ENCODE measurements at places on chromosomes 3 and 15. TPM values are rescaled to one million over a fixed set of nuclear protein-coding genes. Genes with fewer than 3 reads are reported as not detected.
A peak's percentile ranks its signal among the peaks of the same experiment; 100 is the strongest.

RTP1 gene
- not detected for total RNA-seq

PRRT3 gene
- 6.1 TPM for total RNA-seq

NUP210 gene
- total RNA-seq = 161 TPM

TUSC7 gene
- total RNA-seq = not detected

SST gene
- not detected for total RNA-seq

SLC12A1 gene
- total RNA-seq = not detected

EXD1 gene
- total RNA-seq = not detected

GRCh38 chr15:68802373-68802772 lies 18.3 kb downstream of the ANP32A start:
- H3K27me3 ChIP-seq = no peaks in the 10 kb centered on the region
- no peak for DNase-seq
- H3K4me1 ChIP-seq = peaks cover 57% of the 10 kb centered on the region
- H3K27ac ChIP-seq = no peak overlapping the region

DNA sequence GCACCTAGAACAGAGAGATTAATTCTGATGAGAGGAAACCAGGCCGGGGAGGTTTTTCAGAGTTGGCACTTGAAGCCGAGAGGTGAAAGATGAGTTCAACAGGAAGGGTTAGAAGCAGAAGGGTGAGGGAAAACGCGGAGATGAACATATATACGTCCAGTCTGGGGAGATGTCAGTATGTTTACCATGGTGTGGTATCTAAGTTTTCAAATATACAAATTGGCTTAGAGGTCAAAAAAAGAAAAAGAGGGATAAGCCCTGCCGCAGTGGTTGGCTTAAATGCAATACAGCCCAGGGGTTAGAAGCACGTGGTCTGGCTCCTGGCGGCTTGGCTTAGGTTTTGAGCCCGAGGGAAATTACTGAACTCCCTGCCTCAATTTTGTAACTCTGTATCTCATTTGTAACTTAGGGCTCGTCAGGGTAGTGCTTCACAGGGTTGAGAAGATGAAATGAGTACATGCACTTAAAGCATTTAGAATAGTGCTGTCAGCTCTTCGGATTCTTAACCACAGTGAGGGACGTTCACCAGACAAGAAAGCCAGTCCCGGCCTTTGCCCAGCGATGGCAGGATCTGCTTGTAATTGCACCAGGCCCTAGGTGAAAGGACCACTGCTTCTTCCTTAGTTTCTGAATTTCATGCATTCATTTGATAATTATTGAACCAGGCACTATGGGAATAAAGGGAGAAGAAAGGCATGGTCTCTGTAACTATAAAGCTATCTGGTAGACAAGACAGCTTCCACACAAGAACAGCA lies 6.4 kb downstream of the HES1 start:
- H3K36me3 ChIP-seq = peaks cover 21% of the 10 kb centered on the region
- peaks cover 39% of the 10 kb centered on the region for H3K4me1 ChIP-seq
- peak overlapping the region; percentile 71 for H3K27ac ChIP-seq
- H3K27me3 ChIP-seq = peaks cover 53% of the 10 kb centered on the region
- peak overlapping the region; percentile 69 for H3K4me3 ChIP-seq

- peaks cover 19% of the 10 kb centered on the region for H3K4me1 ChIP-seq
- H3K36me3 ChIP-seq = no peaks in the 10 kb centered on the region
- no peak overlapping the region for H3K27ac ChIP-seq
- no peak for DNase-seq
- H3K4me3 ChIP-seq = no peak overlapping the region
Measured at GRCh38 chr3:150699068-150699639, 4.6 kb downstream of the ERICH6 start.

GRCh38 chr3:123804676-123805075 lies 79.5 kb downstream of the MYLK start:
- DNase-seq = no peak
- no peak overlapping the region for H3K27ac ChIP-seq
- H3K4me1 ChIP-seq = no peaks in the 10 kb centered on the region
- no peaks in the 10 kb centered on the region for H3K36me3 ChIP-seq
- peaks cover 4% of the 10 kb centered on the region for H3K27me3 ChIP-seq

DNA sequence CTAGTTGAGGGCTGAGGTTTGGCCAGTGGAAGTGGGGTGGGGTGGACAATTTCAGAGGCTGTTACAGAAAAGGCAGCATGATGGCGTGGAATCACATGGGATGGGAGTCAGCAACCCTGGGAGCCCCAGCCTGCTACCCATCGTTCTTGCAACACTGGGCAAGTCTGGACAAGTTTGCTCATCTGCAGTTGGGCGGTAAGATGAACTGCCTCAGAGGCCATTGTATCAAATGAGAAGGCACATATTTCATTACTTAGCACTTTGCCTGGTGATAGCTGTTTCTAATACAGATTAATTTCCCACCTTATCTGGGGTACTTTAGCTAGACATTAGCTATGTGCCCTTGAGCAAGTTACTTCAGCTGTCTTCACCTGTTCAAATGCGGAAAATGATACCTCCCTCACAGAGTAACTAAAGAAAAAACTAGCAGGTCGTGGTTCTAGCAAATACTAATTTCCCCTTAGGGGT lies 248.9 kb downstream of the THSD4 start:
- no peaks in the 10 kb centered on the region for H3K27me3 ChIP-seq
- peaks cover 4% of the 10 kb centered on the region for H3K4me1 ChIP-seq
- no peak for DNase-seq
- H3K36me3 ChIP-seq = no peaks in the 10 kb centered on the region
- no peak overlapping the region for H3K27ac ChIP-seq
- H3K4me3 ChIP-seq = no peak overlapping the region

DNA sequence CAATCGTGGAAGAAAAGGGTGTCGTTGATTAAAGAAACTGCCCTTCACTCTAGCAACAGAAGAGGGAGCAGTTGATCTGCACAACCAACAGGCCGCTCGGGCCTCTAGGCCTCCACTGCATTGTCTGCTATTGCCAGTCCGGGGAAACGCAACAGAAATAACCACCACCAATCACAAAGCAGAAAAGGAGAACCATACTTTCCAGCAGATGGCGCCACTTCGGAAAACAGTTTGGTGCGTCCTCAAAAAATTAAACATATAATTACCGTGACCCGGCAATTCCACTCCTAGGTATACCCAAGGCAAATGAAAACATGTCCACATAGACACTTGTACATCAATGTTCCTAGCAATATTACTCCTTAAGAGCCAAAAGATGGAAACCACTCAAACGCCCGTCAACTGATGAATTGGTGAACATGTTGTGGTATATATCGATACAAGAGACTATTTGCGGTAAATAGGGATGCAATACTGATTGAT lies 154.1 kb downstream of the TJP1 start:
- no peaks in the 10 kb centered on the region for H3K27me3 ChIP-seq
- H3K36me3 ChIP-seq = no peaks in the 10 kb centered on the region
- H3K4me1 ChIP-seq = no peaks in the 10 kb centered on the region
- peak; percentile 24 for DNase-seq

GRCh38 chr3:99706410-99706809 lies 68.0 kb downstream of the COL8A1 start:
- no peak for DNase-seq
- peaks cover 1% of the 10 kb centered on the region for H3K27me3 ChIP-seq
- no peak overlapping the region for H3K27ac ChIP-seq

DNA sequence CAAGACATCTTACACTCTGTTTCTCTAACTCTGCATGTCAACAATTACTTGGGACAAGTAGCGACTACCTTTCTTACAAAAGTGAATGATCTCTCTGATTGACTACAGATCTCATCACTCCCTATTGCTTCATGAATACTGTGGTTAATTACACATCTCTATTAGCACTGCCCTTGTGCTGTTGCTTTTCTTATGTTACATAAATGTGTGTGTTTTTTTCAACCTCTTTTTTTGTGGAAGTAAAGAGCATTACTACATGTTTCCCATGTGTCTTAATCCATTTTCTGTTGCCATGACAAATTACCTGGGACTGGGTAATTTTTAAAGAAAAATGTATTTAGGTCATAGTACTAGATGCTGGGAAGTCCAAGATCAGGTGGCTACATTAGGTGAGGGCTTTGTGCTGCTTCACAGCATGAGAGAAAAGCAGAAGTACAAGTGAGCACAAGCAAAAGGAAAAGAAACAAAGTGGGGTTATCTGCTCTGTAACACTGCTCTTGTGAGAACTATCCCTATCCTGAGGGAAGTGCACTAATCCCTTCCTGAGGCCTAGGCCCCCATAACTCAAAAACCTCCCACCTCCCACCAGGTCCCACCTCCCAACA lies 298.2 kb upstream of the SATB1 start:
- peaks cover 36% of the 10 kb centered on the region for H3K36me3 ChIP-seq
- no peak overlapping the region for H3K4me3 ChIP-seq
- DNase-seq = no peak
- H3K27me3 ChIP-seq = no peaks in the 10 kb centered on the region
- H3K4me1 ChIP-seq = peaks cover 72% of the 10 kb centered on the region

- H3K27ac ChIP-seq = no peak overlapping the region
- H3K4me3 ChIP-seq = no peak overlapping the region
- H3K27me3 ChIP-seq = no peaks in the 10 kb centered on the region
Measured at GRCh38 chr3:129473769-129474152, 33.7 kb downstream of the IFT122 start.

DNA sequence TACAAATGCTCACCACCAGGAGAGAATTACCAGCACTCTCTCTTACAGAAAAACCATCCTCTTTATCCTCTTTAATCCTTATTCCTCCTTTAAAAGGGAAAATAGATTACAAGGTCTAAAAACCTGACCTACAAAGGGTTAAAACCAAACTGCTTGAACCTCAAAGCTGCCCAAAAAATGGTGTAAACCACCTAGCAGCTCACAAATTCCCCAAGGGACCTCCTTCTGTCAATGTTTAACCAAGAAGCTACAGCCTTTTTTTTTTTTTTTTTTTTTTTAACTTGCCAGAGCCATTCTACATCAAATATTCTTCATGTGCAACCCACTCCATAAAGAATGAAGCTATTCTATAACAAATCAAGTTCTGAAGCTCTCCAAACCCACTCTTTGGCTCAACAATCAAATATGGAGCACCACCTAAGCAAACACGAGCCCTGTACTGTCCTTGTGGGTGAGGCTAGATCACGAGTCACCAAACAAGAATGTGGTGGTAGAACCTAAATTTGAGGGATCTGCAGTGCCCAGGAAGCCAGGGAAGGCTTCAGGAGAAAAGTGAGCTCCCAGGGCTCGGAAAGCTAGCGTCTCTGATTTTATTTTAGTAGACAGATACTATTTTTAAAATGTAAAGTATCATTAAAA lies 20.1 kb downstream of the OSBPL10 start:
- H3K4me1 ChIP-seq = peaks cover 6% of the 10 kb centered on the region
- DNase-seq = no peak
- H3K27me3 ChIP-seq = peaks cover 1% of the 10 kb centered on the region
- H3K27ac ChIP-seq = no peak overlapping the region

GRCh38 chr3:142433110-142433509 lies 14.7 kb downstream of the XRN1 start:
- no peaks in the 10 kb centered on the region for H3K27me3 ChIP-seq
- no peak for DNase-seq
- no peak overlapping the region for H3K27ac ChIP-seq
- H3K36me3 ChIP-seq = peaks cover 53% of the 10 kb centered on the region
